ENCODE measurements at places on chromosomes 11 and 22.

- no peak for DNase-seq
Observed at GRCh38 chr11:10914050-10914449, 56.2 kb upstream of the ZBED5 start.

DNA sequence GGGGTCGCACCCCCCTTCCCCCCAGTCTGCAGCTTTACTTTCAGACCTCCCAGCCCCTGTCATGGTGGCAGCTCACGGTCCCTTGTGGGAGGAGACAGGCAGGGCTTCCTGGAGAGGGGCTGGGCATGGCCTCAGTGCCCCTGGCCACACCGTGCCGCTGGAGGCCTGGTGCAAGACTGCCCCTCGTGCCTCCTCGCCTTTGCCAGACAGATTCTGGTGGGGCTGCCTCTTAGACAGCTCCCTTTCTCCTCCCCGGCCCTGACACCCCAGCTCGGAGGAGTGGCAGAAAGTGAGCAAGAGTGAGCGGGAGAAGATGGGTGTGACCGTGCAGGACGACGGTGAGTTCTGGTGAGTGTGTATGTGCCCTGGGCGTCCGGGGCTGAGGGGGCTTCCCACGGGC, 12.1 kb upstream of the MYO7A start:
- DNase-seq, result no peak

DNA sequence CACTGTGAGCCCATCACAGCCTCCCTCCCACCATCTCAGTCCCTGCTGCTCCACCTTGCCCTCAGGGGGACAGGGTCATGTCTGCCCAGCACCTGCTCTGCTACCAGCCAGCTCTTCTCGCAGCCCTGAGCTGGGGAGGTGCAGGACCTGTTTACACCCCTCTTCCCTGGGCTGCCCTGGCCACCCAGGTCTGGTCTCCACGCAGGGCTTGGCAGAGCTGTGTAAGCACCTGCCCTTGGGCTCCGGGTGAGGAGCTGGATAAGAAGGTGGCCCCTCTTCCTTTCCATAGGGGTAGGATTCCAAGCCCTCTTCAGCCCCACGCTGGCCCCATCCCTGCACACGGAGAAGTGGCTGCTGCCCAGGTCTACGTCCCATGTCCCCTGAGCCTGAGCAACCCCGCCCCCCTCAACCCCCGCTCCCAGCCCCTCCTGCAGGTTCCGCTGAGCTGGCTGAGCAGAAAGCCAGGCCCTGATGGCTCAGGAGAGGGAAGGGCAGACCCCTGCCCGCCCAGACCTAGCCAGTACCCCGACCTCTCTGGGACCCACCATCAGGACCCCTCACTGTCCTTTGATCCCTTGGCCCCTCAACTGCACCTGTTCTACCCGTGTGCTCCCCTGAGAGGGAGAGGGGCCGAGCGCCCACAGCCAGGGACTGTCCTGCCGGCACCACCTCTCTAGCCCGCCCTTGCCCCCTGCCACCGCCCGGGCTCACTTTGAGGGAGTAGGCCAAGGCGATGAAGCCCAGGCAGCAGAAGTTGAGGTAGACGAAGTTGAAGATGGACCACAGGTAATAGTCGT, 3.2 kb downstream of the IFITM10 start:
- no peak for DNase-seq

DNA sequence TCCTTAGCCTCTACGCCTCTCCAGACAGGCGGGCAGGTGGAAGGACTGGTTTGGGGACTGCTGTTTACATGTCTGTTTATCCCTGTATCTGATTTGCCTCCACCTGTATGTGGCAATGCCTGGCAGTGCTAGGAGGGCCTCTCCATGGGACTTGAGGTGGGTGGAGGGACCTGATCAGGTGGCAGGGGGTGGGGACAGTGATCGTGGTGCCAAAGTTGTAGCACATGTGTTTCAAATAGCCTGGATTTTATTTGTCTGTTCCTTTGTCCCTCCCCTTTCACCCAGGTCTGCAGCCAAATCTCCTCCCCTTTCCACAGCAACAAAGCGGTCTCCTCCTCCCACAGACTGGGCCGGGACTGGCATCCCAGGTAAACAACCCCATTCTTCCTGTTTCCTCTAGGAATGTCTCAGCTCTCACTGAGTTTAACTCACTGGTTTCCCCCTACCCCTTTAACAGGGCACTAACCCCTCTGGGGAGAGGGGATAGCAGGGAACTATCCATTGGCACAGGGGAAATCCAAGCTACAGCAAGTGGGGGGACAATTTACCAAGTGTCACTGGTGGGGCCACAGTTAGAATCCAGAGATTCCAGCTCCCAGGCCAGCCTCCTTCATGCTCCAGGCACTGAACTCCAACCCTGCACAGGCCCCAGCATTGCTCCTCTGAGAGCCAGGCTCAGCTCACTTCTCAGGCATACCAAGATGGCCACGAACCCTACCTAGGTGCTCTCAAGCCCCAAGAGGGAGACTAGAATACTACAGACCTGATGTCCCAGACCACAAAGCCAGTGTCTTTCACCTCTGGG, 22.9 kb upstream of the TLCD5 start:
- DNase-seq, result peak; percentile 51

DNA sequence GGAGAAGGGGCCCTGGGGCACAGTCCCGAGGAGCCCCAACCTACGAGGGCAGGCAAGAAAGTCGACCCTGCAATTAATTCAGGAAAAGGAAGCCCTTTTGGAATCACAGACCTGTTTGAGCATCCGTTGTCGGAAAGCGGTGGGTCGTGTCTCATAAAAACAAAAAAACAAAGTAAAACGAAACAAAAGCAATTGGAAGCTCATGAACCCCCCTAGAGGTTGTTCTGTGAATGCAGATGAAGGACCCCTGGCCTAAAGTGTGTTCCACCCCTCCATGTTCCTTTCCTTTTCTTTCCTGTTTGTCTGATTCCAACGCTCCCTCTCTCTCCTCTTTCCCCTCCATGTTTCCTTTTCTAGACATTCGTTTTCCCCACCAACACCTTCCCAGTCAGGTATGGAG, 203.7 kb downstream of the GRIK4 start:
- peak; percentile 26 for DNase-seq

DNA sequence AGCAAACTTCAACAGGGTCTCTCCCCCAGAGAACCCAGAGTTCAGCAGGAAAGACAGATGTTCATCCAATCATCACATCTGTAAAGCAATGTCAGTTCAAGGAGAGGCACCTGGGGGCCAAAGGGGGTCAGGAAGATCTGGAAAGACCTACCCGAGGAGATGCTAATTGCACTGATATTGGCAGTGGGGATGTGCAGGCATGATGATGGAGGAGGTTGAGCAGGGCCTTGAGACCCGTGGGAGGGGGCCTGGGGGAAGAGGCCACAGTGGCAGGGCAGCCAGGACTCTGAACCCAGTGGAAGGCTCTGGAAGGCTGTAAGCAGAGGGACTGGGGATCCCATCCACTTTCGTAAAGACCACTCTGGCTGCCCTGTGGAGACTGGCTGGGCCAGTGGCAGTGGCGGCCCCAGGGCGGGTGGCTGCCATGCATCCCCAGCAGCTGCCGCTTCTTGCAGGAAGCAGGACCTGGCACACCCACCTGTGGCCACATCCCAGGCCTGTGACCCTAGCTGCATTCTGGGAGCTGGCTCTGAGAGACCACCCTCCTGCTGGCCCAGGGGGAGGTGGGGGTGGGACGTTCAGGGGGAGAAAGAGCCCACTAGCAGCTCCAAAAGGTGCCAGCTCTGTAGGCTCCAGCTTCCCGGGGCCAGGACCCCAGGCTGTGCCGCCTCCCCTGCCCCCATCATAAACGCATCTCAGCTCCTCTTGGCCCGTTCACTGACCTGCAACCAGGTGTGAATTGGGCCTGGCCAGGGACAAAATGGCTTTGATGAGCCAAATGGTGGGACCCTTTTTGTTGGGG, 59.9 kb upstream of the FGF3 start:
- no peak for DNase-seq

DNA sequence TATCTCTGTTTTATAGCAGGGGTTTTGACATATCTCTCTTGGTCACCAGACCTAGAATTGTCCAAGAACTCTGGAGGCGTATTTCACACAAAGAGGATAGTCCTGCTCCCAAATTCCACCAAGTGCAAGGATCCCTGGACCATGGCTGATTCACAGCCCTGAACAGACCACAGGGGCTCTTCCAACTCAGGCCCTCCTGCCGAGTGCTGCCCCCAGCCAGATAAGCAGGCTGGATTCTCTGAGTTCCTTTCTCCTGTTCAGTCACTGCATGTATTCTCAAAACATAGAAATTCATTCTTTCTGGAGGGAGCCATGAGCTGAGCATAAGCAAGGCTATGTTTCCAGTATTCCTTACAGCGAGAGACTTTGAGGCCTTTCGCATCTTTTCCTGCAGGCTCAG, 13.4 kb upstream of the PLEKHB1 start:
- DNase-seq, result no peak

- peak; percentile 60 for DNase-seq
Observed at GRCh38 chr11:133955945-133956421, 785 bp downstream of the IGSF9B start.

DNA sequence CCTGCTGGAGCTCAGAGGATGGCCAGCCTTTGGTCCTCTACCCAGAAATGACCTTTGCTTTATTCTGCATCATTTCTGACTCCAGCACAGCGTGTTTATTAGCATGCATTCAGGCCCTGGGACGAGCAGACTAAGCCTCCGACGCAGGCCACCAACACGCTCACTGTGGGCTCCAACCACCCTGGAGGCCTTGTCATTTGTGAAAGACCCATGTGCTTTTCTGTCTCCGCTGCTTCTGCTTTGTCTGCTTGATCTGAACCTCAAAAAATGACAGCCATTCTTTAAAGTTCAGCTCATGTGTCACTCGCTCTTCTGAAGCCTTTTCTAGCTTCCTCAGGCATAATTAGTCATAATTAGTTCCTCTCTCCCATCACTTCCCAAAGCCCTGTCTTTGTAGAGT, 109.1 kb upstream of the TIMP3 start:
- no peak for DNase-seq

DNA sequence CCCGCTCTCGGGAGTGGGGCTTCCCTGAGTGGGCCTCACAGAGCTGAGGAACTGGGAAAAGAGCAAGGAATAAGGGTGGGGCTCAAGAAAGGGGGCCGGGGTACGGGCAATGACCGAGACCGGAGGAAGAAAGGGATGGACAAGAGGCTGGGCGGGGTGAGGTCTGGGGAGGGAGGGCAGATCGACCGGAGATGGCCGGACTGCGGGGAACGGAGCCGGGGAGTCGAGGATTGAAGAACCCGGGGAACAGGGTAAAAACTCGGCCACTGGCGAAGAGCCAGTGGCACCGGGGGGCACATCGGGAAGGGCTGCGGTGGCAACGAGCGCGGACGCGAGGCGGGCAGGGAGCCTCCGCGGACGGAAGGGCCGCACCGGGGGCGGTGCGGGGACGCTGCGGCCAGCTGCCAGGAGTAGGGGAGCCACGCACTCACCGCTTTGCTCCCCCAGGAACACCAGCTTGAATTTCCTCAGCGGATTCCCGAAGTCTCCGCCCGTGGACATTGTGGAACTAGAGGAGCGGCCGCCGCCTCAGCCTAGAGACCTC, 667 bp downstream of the RAB6A start:
- DNase-seq, result peak; percentile 79

- no peak for DNase-seq
Observed at GRCh38 chr11:116689413-116690127, 83.2 kb downstream of the BUD13 start.

DNA sequence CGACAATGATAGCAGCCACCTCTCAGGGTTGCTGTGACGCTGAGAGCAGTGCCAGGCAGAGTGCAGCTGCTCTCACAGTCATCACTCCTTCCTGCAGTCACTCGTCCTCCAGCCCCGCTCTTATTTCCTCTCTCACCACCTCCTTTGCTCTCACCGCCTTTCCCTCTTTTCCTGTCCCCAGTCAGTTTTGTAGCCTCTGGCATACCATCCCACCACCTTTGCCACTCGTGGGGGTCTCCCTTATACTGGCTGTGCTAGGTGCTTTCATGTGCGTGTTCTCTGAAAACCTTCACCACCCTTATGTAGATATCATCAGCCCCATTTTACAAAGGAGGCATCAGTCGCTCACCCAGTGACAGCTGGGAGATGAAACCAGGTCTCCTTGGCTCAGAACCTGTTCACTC, 19.3 kb upstream of the ST3GAL4 start:
- no peak for DNase-seq

- no peak for DNase-seq
Observed at GRCh38 chr11:16296273-16296672, 60.1 kb downstream of the SOX6 start.

DNA sequence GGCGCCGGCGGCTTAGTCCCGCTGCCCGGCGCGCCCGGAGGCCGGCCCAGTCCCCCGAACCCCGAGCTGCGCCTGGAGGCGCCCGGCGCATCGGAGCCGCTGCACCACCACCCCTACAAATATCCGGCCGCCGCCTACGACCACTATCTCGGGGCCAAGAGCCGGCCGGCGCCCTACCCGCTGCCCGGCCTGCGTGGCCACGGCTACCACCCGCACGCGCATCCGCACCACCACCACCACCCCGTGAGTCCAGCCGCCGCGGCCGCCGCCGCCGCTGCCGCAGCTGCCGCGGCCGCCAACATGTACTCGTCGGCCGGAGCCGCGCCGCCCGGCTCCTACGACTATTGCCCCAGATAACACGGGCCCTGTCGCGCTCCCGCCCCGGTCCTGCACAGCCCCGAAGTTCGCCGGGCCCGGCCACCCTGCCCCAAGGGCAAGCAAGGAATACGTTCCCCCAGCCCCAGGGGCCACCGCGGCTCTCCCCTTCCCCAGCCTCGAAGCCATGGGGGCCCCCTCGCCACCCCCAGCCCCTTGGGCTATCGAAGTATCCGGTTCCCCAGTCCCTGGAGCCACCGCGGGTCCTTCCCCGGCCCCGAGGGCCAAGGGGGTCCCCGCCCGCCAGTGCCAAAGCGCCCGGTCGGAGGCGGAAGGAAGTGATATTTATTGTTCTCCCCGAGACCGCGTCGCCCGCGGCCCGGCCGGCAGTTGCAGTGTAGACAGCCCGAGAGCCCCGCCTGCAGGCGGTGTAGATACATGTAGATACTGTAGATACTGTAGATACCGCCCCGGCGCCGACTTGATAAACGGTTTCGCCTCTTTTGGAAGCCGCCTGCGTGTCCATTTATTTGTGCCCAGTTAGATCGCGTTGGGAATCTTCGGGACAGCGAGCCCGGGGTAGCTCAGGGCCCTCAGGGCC, 6.2 kb downstream of the TBX1 start:
- peak; percentile 79 for DNase-seq

DNA sequence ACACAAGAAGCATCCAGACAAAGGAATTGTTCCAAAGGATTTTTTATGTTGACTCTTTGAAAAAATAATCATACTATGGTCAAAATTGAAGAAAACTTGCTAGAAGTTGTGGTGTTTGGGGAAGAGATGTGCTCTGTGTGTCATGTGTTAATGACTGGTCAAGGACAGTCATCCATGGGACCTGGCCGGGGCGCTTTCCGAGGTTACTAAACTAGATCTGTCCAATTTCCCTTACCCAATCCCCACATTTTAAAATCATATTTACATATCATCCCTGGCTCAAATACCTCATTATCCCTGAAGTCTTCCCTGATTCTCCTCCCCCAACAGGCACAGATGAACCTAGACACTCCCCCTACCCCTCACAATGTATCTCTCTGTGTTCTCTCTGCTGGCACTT, 289.4 kb downstream of the TENM4 start:
- DNase-seq, result no peak
